T-helper 9 cell (primary cell): ENCODE measurements at places on chromosomes 7 and 10.

- DNase-seq = no peak
These were observed 2.5 kb downstream of the MMRN2 start for GRCh38 chr10:86954681-86955500.

- no peak for DNase-seq
These were observed 70.4 kb downstream of the SLC35B4 start for GRCh38 chr7:134246347-134246746.

DNA sequence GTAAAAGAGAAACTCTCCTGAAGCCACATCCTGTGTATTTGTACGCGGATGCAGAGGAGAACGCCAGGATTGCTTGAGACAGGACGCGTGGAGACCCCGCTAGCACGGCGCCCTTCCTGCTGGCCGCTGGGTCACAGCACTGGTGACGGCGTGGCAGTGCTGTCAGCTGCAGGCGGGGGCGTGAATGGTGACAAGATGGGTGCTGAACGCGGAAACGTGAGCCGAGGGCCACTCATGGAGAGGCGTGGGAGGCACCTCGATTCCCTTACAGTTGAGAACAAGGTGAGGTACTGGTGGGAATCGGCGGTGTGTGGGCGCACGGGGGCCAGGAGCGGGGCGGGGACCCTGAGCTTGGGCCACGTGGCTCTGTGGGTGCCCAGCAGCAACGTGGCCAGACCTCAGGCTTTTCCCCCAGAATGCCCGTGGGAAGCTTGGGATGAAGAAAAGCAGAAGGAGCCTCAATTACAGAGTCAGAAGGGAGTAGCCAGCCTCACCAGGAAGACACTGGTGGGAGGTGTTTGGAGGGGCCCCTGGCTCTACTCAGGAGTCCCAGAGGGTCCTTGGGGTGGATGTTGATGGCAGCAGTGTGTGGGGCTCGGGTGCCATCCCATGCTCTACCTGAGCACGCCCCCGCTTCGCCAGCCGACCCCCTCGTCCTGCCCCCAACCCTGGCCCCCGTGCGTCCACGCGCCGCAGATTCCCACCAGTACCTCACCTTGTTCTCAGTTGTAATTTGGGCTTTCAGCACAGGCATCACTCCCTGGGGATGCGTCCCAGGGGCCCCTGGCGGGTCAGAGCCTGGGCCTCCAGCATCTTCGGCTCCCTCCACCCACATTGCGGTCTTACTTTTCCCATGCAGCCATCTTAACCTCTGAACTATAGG is 208.4 kb upstream of the TCERG1L start:
- no peak for DNase-seq

GRCh38 chr7:47153058-47153457 is 428.9 kb downstream of the TNS3 start:
- no peak for DNase-seq

- no peak for DNase-seq
These were observed 129.3 kb upstream of the JCAD start for GRCh38 chr10:30188556-30189237.

- DNase-seq = no peak
These were observed 309.9 kb upstream of the IGFBP3 start for GRCh38 chr7:46230990-46231305.

DNA sequence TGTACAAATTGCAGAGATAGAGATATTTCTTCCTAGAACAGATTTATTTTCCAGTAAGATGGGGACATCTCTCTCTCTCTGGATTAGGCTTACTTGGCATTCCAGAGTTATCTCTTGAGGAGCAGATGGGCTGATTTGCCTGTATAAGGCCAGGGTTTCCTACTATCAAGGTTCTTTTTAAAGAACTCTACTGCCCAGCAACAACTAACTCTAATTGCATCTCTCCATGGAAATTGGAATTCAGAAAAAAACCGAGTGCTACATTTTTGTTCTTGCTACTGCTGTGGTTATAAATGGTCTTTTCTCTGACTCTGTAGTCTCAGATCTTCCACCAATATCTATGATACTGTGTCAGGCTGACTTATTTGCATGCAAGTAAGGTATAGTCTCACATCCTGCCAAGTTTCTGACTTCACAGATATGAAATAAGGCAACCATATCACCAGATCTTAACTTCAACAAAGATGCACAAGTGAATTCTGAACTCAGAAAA is 161.1 kb downstream of the CRPPA start:
- DNase-seq = no peak

DNA sequence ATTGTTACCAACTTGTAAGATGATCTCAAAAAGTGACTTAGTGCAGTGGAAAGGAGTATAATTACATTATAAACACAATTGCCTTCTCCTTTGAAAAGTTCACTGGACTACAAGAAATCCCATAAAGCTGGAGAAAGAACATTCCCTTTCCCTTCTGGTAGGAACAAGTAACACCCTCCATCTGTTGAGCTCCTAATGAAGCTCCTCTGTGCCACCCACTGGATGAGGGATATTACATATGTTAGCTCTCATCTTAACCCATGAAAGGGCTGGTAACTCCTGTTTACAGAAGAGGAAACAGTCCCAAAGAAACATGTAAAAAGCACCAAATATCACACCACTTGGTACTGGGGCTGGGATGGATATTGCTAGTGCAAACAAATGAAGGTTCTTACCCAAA is 8.1 kb downstream of the PGAM1 start:
- no peak for DNase-seq

- DNase-seq = no peak
These were observed 16.0 kb downstream of the RASGEF1A start for GRCh38 chr10:43250615-43251418.

- DNase-seq = no peak
These were observed 78.4 kb downstream of the SLC16A9 start for GRCh38 chr10:59631237-59631636.

- no peak for DNase-seq
These were observed 40.0 kb downstream of the SVOPL start for GRCh38 chr7:138661069-138661635.

DNA sequence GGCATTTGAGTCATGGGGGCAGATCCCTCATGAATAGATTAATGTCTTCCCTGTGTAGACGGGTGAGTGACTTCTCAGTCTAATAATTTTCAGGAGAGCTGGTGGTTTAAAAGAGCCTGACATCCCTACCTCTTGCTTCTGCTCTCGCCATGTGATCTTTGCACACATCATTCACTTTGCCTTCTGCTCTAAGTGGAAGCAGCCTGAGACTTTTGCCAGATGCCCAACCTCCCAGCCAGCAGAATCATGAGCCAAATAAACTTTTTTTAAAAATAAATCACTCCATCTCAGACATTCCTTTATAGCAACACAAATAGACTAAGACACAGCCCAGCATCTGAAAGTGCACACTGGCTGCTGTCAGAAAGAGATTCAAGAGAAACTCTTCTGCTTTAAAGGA is 155.2 kb downstream of the ZNF365 start:
- no peak for DNase-seq

- DNase-seq = no peak
These were observed 272.9 kb downstream of the TRIL start for GRCh38 chr7:28685242-28685643.

DNA sequence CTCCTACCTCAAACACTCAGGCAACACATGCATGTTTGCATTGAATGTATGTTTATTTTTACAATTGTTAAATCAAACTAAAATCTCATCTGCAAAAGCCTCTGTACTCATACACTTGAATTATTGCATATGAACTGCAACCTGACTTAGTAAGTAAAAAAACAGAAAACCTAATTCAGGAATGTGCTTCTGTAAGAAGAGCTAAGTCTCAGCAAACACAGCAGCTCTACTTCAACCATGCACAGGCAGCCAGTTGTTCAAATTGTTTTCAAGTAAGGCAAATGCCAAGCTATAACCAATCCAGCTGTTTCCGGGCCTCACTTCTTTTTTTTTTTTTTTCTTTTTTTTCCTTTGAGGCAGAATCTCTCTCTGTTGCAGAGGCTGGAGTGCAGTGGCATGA is 93.5 kb upstream of the MALRD1 start:
- no peak for DNase-seq

- DNase-seq = no peak
These were observed 60.2 kb downstream of the MAD1L1 start for GRCh38 chr7:2172311-2173188.
